AG08396 (cell line): ENCODE measurements at places on chromosomes 13 and 19.

GRCh38 chr13:32752997-32753606 lies 166.8 kb downstream of the PDS5B start:
- DNase-seq = no peak

DNA sequence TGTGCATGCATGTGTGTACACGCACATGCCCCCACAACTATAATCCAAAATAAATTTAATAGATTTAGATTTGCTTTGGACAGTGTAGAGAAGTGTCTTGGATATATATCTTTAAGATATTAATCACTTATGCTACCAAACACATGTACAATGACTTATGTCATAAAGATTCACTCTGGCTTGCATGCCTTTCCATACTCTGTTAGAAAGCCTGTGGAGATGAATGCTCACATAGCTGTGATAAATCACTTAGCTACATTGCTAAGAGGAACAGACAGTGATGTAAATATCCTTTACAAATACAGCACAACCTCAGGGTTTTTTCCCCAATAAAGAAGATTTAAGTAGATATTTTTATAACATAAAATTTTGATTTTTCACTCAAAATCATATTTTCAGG lies 2484.8 kb upstream of the PCDH20 start:
- DNase-seq = no peak

- DNase-seq = no peak
Measured at GRCh38 chr19:1409204-1410005, 2.0 kb downstream of the DAZAP1 start.

GRCh38 chr13:69947582-69947981 lies 160.0 kb upstream of the ATXN8OS start:
- DNase-seq = no peak

- DNase-seq = no peak
Measured at GRCh38 chr13:28204043-28204442, 65.7 kb downstream of the PAN3 start.

DNA sequence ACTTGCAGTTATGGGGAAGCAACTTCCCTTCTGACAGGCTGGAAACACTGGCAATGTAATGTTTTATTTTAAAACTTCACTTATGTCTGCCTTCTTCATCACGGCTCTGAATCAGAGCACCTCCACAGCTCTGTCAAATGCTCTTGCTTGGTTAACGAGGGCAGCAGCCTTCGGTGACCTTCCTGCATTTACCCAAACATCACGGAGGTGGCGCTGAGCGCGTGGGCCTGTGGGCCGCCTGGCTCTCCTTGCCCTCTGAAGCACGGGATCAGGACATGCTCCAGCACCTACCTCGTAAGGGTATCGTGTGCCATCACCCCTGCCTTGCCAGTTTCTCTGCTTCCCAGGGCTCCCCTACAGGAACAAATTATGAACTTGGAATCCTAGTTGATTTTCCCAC lies 310.0 kb downstream of the TEX29 start:
- no peak for DNase-seq

- DNase-seq = no peak
Measured at GRCh38 chr13:74730556-74731331, 596.5 kb upstream of the KLF12 start.

DNA sequence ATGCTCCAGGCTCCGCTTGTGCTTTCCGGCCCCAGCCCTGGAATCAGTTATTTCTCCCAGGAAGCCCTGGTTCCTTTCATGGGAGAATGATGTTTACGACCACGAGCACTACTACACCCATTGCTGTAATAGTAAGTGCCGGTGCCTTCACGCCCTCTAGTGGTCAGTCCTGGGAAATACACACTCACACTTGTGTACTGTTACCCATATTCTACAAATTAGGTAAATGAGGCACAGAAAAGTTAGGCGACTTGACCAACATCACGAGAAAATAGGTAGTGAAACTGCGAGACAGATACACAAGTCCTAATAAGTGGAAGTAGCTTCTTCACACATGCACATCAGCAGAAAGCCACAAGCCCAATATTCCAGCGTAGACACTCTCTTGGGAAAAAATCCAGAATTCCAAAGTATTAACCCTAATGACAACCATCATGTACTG lies 21.7 kb downstream of the CEACAM21 start:
- peak; percentile 81 for DNase-seq

GRCh38 chr19:49889687-49890348 lies 6.9 kb downstream of the IL4I1 start:
- peak; percentile 68 for DNase-seq

DNA sequence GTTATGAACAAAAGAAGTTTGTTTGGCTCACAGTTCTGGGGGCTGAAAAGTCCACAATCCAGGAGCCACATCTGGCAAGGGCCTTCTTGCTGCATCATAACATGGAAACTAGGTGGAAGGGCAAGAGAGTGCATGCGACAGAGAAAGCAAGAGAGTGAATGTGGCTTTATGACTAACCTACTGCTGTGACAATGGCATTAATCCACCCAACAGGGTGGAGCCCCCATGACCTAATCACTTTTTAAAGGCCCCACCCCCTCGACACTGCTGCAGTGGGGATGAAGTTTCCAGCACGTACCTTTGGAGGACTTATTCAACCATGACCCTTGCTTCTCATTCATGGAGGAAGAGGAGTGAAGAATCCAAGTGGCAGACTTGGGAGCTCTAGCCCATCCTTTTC lies 30.0 kb upstream of the RFXAP start:
- DNase-seq = no peak

- DNase-seq = no peak
Measured at GRCh38 chr13:44257796-44258195, 115.8 kb upstream of the SERP2 start.

DNA sequence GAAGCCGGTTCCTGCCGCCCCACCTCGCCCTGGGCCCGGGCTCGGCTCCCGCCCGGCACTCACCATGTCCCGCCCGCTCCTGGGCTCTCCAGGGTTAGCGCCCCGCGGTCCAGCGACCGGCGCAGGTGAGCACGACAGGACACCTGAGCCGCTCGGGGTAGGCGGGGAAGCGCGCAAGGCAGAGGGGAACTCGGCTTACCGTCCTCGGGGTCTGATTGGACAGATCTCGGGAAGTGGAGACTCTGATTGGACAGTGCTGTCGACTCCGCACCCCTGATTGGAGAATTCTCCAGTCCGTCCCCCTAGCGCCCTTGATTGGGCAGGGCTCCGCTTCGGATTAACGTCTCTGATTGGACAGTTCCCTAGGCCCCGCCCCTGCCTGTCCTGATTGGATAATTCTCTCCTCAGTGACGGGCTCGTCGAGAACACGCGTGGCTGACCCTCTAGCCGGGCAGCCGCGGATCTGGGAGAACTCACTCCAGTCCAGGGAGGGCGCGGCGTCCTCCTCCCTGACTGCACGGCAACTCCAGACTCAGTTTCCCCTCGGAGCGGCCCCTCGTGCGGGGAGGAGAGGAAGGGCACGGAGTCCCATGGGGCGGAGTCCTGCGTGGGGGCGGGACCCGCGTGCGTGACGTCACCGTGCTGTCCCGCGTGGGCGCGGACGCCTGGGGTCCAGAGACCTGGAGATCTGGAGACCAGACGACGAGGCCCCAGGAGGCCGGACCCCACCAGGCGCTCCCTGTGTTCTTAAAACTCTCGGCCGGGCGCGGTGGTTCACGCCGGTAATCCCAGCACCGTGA lies at the start of gene ZNF77:
ZNF77 (minus strand) TSS at position 197 of the 800 bp plus-strand sequence; CDS start at position 66, 131 bp downstream.
- DNase-seq = peak; percentile 100
